ENCODE measurements at places on chromosomes 13 and 19.

GRCh38 chr19:13090511-13091231 lies 12.0 kb downstream of the LYL1 start:
- no peak for DNase-seq

DNA sequence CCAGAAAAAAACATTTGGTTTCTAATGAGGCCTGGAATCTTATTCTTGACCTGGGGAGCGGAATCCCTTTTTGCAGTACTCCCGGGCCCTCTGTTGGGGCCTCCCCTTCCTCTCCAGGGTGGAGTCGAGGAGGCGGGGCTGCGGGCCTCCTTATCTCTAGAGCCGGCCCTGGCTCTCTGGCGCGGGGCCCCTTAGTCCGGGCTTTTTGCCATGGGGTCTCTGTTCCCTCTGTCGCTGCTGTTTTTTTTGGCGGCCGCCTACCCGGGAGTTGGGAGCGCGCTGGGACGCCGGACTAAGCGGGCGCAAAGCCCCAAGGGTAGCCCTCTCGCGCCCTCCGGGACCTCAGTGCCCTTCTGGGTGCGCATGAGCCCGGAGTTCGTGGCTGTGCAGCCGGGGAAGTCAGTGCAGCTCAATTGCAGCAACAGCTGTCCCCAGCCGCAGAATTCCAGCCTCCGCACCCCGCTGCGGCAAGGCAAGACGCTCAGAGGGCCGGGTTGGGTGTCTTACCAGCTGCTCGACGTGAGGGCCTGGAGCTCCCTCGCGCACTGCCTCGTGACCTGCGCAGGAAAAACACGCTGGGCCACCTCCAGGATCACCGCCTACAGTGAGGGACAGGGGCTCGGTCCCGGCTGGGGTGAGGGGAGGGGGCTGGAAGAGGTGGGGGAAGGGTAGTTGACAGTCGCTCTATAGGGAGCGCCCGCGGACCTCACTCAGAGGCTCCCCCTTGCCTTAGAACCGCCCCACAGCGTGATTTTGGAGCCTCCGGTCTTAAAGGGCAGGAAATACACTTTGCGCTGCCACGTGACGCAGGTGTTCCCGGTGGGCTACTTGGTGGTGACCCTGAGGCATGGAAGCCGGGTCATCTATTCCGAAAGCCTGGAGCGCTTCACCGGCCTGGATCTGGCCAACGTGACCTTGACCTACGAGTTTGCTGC lies at the start of gene ICAM4:
TSS of gene ICAM4 (plus strand) at position 153 of the 935 bp plus-strand sequence. CDS start at position 211, 58 bp downstream.
- DNase-seq: no peak

DNA sequence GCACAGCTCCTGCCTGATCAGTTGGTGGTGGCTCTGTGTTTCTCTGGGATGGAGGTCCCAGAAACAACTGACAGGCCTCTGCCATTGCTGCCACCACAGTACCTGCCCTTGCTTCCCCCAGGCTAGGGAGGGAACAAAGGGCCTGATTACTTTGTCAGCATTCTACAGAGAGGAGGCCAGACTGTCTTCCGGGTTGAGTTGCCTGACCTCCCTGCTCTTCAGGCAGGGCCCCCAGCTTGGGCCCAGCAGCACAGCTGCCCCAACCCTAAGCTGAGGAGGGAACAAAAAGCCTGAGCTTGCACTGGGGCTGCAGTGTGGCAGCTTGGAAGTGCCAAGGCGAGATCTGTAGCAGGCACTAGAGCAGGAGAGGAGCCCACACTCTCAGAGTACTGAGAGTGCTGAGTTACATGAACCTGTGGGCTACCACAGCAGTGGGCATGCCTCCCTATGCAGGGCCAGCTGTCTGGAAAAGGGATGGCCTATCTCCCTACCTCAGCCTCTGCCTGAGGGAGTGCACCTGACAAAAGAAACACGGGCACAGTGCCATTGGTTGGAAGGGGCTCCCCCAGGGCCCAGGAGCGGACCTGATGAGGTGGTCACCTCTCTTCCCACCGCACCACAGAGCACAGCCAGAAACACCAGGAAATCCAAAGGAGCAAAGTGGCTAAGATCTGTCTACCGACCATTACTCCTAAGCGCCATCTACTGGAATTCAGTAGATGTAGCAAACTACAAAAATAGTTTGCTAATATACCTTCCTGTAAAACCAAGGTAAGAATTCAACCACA lies 24.4 kb downstream of the SLC25A15 start:
- no peak for DNase-seq

DNA sequence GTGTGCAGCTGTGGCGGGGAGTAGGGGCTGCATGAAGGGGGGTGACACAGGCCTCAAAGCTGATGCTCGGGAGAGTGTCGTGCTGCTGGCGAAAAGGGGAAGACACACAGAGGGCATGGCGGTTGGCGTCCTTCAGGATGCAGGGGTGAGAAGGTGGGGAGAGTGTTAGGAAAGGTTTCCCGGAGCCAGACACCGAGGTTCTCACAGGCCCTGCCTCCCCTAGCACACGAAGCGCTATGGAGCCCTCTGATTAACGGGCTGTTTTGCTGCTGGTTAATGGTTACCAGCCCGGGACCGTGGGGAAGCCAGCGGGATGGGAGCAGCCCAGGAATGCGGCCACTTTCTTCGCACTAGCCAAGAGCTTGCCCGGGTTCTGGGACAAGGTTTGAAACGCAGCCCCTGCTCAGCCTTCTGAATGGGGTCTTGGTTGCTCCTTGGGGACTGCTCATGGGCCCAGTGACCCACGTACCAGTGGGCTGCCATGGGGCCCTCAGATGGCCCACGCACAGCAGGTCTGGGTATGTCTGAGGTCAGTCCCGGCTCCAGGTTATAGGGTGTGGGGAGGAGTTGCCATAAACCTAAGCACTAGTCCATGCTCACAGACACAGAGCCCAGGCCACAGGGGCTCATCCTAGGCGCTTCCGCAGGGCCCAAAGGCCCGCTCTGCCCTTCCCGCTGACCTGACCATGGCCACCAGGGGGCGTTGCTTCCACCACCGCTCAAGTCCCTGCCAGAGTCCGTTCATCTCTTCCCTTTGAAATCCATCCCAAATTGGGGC lies 31.3 kb upstream of the ISYNA1 start:
- no peak for DNase-seq

DNA sequence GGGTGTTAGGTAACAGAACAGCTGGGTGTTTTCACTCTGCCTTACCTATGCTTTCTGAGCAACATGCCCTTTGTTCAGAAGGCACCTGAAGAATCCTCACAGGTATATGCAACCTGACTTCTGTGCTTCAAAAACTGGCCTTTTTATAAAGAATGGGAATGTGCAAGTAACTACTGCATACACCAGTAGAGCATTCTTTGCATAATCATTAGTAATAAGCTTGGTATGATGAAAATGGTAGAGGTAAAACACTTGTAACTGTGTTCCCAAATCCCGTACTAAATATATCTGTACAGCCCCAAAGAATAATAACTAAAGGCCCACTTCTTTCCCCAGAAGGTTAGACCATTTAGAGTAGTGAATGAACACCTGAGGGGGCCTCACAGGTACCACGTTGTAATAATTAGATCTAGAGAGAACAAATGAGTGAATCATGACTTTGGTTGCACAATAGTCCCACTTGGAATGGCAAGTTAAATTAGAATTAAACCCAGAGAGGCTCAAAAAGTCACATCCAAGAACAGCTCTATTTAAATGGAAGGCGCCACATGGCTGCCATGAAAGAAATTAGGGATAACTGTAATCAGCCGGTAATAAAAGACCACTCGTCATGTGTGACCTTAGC lies 413.9 kb downstream of the KLF12 start:
- no peak for DNase-seq

DNA sequence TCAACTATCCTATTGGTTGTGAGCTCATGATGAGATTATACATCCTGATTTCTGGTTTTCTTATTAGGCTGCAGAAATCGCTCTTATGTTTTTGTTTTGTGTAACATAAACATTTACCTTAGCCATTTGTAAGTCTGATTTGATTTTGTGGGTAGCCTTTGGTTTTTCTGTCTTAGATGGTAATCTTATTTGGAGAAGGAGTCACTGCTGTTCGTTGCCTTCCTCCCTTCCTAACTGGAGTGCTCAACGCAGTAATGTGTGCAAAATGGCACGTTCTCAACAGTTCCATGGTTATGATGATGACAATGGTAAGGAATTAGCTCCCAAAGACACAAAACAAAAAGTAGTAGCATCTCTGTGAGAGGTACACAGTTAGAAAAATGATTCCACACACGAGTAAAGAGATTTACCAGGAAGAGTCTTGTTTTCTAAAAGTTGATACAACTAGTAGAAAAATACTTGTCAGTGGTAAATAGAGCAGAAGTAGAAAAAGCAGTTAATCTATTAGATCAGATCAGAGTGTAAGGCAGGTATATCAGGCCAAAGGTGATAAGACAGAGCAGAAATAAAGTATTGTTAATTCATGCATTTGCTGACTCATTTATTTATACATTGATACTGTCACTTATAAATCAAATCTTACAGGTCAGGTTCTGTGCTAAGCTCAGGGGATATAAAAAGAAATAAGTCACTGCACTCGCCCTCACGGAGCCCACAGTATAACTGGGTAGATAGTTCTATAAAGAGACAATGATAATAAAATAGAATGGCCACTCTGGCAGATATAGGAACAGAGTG lies 270.0 kb downstream of the NALCN start:
- no peak for DNase-seq

- DNase-seq: no peak
These were observed 475 bp downstream of the MRPL57 start for GRCh38 chr13:21176982-21177284.

GRCh38 chr19:33428627-33429125 lies 55.2 kb downstream of the CEBPG start:
- DNase-seq: no peak

DNA sequence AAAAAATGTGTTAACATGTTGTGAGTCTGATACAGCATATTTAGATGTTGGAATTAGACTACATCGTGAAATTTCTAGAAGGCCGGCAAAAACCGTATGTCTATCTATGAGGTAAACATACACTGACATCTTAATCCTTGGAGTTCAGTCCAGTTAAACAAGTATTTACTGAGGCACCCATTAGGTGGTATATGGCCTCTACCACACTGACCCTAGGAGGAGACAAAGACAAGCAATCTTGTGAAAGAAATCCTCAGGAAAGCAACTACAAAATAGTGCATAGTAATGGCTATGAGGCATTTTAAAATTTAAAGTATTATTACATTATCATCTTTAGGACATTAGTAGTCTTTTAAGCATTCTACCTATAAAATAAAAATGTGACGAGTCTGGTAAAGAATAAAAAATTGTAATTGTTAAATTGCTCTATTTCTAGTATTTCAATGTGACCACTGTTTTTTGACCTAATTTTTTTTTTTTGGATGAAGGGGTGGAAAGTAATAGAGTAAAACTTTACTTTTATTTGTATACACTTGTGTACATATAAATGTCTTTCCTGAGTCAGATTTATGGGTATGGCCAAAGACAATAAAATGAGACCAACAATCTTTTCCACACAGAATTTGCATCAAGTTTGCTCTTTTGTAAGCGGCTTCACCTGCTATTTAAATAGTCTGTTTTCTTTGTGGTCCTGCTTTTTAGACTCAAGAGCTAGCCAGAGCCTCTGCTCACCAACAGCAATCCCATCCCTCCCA lies 50.5 kb downstream of the KATNAL1 start:
- no peak for DNase-seq

DNA sequence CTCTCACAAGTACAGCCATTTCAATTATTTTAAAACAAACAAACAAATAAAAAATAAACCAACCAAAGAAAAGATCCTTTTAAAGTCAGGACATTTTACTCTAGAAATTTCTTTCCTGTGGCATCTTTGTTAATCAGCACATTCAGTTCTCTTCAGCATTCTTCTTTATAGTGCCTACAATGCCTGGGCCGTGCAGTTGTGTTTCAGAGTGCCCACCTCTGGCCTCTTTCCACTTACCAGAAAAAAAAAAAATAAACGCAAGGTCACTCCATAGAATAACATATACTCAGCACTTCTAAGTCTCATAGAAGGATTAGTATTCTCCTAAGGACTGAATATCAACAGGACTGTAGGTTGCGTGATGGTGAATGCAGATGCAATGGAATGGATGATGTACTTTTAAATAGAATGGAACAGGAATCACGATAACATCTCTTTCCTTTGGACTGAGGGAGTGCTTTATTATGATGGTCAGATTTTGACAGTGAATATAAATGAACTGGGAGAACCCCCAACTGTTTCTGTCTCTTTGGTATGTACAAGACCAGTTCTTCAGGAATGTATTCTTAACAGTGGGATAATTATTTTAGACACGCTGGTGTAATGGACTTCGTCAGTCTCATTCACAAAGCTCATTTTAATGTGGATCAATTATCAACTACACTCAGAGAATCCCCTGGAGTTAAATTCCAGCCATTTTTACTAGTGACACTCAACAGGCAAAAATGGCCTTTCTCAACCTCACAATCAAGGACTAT lies 125.0 kb upstream of the NBEA start:
- DNase-seq: no peak

- DNase-seq: peak; percentile 20
These were observed 350.8 kb downstream of the MYO16 start for GRCh38 chr13:108980237-108980636.
